ENCODE measurements at places on chromosomes 13 and 19.

- DNase-seq: no peak
These were observed 6.1 kb downstream of the DOCK6 start for GRCh38 chr19:11256189-11256588.

- peak; percentile 40 for DNase-seq
These were observed 1.1 kb downstream of the COMP start for GRCh38 chr19:18789883-18790565.

DNA sequence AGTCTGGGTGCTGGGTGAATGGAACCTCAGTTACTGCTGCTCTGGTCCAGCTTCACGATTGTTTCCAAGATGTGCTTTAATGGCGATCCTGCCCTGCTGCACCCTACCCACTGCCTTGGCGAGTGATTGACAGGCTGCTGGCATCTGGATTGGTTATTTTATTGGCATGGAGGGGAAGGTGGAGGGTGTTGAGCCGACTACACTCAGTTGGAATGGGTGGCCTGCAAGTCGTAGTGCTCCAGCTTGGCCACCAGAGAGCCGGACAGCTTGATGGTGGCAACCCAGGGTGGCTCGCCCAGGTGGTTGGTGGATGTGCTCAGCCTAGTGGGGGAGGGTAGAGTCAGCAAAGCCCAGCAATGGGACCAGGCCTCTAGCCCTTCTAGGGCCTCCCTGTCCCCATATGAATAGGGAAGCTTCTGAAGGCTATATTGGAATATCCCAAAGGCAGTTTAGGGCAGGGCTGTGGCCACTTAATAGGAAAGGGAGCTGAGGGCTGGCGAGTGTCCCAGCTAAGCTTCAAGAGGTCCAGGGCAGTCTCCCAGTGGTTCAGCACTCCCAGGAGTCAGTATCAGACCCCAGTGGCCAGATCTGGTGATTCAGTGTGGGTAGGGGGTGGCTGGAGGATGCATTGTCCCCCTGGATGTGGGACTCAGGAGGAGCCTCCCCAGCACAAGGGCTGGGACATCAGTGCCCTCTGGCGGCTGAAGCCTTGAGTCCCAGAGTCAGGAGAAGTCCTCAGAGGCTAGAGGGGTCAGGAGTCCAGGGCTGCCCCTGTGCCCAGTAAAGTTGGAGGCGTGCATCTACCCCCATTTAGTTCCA lies 3.4 kb downstream of the GGN start:
- DNase-seq: no peak

- DNase-seq: no peak
These were observed 21.9 kb downstream of the ATP11A start for GRCh38 chr13:112711528-112712265.

GRCh38 chr13:53100394-53101063 lies 71.9 kb downstream of the OLFM4 start:
- DNase-seq: no peak

DNA sequence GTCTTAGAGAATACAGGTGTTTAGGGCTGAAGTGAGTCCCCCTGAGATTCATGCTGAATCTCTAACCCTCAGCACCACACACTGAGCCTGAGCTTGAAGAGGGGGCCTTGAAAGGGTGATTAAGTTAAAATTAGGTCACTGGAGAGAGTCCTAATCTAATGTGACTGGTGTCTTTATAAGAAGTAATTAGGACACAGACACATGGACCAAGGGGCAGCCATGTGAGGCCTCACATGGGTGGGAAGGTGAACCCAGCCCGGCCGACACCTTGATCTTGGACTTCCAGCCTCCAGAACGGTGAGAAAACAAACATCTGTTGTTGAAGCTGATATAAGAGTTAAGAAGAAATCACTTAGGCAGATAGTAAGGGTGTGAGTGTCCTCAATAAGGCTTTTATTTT lies 7.1 kb upstream of the RAB20 start:
- no peak for DNase-seq

DNA sequence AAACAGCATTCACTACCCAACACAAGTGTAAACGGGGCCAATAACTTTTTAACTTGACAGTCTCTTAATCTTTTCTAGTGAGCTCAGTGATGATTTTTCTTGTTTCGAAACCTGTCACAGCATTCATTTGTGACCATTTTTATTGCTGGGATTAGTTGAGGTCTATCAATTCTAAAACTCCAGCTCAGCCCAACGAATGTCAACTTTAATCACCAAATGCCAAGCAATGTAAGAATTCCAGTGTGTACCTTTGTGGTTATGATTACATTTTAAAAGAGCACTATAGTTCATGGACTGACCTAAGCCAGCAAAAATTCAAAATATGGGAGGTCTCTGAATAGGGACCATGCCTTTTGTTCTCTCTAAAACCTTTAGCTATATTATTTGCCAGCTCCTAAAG lies 694.3 kb upstream of the SGCG start:
- no peak for DNase-seq

GRCh38 chr19:41615207-41615606 lies 11.7 kb downstream of the CEACAM4 start:
- DNase-seq: no peak

DNA sequence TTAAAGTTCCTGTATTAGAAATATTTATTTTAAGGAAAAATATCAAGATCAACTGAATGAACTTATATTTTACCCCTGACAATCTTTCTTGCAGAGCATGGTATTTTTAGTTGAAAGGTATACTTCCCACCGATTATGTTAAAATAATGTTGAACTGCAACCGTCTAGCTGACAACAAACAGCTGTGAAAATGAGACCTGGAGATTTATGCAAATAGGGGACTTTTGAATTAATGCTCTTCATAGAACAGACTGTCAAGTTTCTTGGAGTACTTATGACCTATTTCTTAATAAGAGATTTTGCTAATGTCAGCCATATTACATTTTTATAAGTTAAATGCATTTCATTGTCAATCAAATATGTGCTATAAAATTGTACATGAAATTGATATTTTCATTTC lies 210.9 kb downstream of the NALCN start:
- no peak for DNase-seq

GRCh38 chr19:44605547-44605946 lies 7.8 kb upstream of the IGSF23 start:
- no peak for DNase-seq

DNA sequence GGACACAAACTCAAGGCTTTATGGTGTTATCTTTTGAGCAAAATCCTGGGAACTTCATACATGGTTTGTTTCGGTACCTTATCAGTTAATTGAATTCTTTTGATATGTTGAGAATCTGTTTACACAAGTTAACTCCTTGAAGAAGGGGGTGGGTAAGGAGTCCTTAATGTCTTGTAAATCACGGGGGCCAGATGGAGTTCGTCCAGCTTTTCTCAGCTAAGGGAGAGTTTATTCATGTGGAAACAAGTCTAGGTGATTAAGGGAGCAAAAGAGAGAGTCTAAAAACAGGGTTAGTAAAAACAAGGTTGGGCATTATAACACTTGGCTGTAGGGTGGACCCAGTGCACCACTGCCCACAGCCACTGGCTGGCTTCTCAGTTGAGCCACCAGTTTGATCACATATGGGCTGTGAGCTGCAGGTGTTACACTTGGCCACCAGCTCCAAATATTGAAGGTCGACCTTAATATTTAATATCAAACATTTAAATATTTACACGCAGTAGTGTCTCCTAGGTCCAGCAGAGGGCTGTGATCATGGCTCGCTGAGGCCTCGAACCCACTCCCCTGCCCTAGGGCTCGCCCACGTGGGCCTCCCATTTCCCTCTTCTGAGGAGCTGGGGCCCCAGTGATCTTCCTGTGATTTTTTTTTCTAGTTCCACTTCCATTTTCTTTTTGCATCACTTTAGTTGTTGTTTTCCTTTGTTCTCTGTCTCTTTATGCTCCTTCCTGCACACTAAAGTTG lies 21.0 kb upstream of the ZNF43 start:
- DNase-seq: no peak
